ENCODE measurements at places on chromosomes 2 and 18.

DNA sequence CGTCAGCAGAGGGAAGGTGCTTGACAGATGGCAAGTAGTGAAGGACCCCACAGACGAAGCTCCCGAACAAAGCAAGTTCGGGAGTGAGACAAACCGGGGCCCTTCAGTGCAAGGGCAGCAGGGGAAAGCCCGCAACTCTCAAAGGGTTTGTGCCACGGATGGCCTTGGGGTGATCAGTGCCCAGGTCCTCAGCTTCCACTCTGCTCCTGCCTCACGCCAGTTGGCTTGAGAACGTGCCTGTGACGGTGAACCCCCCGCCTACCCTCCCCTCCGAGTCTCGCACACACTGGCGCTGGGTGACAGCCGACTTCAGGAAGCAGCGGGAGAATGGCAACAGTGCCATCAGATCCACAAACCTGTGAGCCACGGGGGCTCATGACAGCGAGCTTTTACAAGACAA is 56.8 kb upstream of the SALL3 start:
- no peak for DNase-seq

DNA sequence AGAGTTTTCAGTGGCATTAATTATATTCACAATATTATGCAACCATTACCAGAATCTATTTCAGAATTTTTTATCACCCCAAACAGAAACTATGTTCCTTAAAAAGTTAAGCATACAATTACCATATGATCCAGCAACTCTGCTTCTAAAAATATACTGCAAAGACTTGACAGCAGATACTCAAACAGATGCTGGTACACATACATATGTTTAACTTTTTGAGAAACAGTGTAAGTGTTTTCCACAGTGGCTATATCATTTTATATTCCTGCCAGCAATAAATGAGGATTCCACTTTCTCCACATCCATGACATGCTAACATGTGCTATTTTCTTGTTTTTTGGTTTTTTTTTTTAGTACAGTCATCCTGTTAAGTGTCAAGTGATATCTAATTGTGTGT is 439.3 kb upstream of the VWC2L start:
- no peak for DNase-seq

DNA sequence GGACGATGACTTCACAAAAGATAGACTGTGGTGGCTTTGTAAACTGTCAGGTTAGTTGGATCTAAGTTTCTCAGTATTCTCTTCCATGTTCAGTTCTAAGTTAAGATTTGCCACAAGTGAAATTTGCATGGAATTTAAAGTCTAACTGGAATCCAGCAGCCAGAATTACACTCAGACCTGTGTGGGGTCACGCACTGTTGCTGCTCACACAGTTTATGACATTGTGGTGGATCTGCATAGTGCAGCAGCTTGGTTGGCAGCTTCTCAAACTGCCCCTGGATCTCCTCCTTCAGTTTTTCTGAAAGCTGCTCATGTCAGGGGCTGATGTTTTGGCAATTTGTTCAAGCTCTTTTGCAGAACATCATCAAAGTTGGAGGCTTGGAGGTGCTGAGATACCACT is 228.1 kb upstream of the KCNJ3 start:
- no peak for DNase-seq

GRCh38 chr2:117056376-117056748 is 758.1 kb upstream of the DDX18 start:
- no peak for DNase-seq

GRCh38 chr2:70753902-70754301 is 14.1 kb downstream of the ADD2 start:
- no peak for DNase-seq

- no peak for DNase-seq
These were observed 617.5 kb upstream of the SOX11 start for GRCh38 chr2:5074733-5075132.

DNA sequence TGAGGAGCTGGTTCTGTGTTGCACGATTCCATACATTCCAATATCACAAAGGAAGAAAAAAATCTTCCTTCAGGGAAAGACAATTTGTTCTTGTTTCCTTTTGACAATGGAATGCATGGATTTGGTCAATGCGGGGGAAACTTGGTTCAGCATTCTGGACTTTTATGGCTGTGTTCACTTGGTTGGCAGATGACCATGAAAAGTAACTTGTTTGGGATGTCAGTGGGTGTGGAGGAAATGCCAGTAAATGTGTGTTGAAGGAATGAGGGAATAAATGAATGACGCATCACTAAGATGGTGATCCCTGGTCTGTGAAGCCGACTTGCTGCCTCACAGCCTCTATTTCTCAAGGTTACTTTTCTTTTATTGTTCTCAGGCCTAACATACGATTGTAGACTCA is 53.7 kb downstream of the THUMPD2 start:
- no peak for DNase-seq

- no peak for DNase-seq
These were observed 20.4 kb upstream of the PDIA6 start for GRCh38 chr2:10833021-10833420.

GRCh38 chr2:39403311-39403710 is 33.8 kb downstream of the MAP4K3 start:
- DNase-seq: no peak

DNA sequence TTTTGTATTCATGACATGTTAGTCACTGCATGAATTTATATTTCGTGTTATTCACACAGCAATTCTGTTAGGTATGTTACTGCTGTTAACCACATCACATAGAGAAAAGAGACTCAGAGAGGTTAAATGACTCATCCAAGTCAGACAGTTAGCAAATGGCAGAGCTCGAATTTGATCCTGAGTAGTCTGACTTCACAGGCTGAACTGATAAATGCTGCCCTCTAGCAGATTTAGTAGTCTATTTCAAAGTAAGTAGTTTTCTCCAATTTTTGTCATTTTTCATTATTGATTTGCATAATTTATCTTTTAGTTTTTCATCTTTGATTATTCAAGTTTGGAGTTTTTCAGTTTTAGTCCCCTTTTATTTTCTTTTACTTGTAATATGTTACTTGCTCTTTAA is 58.3 kb downstream of the WDR7 start:
- no peak for DNase-seq

GRCh38 chr2:66691031-66691965 is 256.4 kb downstream of the MEIS1 start:
- no peak for DNase-seq

- DNase-seq: no peak
These were observed 158.5 kb upstream of the ACVR2A start for GRCh38 chr2:147686365-147686764.

DNA sequence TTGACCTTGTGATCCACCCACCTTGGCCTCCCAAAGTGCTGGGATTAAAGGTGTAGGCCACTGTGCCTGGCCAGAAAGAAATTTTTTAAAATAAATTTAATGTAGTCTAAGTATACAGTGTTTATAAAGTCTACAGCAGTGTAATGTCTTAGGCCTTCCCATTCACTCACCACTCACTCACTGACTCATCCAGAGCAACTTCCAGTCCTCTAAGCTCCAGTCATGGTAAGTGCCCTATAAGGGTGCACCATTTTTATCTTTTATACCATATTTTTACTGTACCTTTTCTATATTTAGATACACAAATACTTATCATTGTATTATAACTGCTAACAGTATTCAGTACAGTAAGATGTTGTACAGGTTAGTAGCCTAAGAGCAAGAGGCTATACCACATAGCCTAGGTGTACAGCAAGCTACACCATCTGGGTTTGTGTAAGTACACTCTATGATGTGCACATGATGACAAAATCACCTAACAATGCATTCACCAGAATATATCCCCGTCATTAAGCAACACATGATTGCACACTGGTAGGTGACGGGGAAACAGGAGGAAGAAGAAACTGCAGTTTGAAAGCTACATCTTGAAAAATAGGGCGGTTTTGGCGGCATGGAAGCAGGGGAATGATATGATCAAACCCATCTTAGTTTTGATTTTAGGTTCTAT is 105.1 kb upstream of the ITGB6 start:
- DNase-seq: no peak

DNA sequence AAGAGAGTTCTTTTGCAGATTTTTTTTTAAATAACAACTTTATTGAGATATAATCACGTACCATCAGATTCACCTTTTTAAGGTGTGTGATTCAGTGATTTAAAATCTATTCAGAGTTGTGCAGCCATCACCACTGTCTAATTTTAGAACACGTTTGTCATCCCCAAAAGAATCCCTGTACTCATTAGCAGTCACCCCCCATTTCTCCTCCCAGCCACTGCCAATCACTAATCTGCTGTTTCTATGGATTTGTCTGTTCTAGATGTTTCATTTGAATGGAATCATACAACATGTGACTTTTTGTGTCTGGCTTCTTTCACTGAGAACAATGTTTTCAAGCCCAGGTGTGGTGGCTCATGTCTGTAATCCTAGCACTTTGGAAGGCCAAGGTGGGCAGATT is 55.4 kb upstream of the RAPH1 start:
- DNase-seq: no peak
